CD4-positive, alpha-beta T cell treated with Interleukin-12 subunit alpha and Interleukin-12 subunit beta, for 1 hour (primary cell): ENCODE measurements at places on chromosomes 11 and 22.
A peak's percentile ranks its signal among the peaks of the same experiment; 100 is the strongest.

- DNase-seq: no peak
Observed at GRCh38 chr11:81959341-81959740, 774.3 kb downstream of the FAM181B start.

GRCh38 chr11:119254239-119254638 lies 48.1 kb downstream of the CBL start:
- no peak for DNase-seq

DNA sequence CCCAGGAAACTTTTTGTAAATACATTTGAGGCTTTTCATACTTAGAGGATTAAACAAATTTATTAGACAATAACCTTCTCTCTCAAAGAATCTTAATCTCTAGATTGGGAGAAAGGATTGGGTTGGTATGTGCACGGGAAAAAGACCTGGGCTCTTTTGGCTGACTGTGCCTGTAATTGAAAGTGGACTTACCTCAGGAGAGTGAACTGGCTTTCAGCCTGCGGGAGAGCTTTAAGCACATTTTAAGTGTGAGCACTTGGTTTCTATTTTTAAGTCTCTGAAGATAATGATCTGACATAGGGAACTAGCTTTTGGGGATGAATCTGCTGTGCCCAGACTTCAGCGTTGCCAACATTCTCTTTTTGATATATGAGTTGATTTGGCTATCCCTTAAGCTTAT lies 35.8 kb downstream of the UVRAG start:
- no peak for DNase-seq

- peak; percentile 82 for DNase-seq
Observed at GRCh38 chr11:65078151-65078550, 5.7 kb downstream of the CDCA5 start.

DNA sequence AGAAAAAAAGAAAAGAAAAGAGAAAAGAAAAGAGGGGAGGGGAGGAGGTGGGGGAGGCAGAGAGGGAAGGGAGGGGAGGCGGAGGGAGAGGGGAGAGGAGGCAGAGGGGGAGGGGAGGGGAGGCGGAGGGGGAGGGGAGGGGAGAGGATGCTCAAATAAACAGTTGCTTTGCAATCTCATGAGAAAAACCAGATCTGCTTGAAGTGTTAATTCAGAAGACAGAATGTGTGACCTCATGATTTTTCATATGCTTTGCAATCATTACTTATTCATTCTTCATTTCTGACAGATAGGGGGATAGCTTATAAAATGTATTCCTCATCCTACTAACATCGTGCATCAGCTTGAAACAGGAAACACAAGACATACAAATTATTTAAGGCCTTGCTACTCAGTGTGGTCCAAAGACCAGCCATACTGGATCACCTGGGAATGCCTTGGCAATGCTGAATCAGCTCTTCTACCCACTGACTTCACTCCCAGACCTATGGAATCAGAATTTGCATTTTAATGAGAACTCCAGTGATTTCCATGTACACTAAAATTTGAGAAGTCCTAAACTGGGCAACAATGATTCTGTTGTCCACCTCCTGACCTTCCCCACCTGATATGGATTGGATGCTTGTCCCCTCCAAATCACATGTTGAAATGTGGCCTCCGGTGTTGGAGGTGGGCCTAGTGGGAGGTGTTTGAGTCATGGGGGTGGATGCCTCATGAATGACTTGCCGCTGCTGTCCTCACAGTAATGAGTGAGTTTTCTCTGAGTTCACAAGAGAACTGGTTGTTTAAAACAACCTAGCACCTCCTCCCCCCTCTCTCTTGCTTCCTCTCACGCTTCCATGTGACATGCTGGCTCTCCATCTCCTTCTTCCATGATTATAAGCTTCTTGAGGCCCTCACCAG lies 69.2 kb downstream of the CCDC34 start:
- DNase-seq: no peak

GRCh38 chr11:29343465-29344333 lies 673.1 kb downstream of the KCNA4 start:
- DNase-seq: peak; percentile 4

GRCh38 chr11:35563484-35564244 lies 38.2 kb upstream of the PAMR1 start:
- no peak for DNase-seq

GRCh38 chr11:78311702-78312371 lies 105.8 kb downstream of the GAB2 start:
- DNase-seq: no peak

DNA sequence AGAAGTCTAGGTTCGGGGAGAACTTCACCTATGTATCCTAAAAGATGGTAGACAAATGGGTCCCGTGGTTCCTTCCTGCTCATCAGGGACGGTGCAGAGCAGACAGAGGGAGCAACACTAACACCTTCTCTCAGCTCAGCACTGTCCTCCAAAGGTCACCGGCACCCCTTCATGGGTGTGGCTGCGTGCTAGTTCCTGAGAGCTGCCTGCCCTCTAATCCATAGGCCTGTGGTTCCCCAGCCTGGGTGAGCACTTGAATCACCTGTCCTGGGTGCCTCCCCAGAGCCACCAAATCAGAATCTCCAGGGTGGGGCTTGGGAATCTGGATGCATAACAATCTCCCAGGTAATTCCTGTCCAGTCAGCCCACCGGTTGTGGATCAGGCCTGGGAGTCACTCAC lies 113.9 kb upstream of the TMEM45B start:
- DNase-seq: no peak

- no peak for DNase-seq
Observed at GRCh38 chr11:129286813-129287212, 88.8 kb upstream of the BARX2 start.

GRCh38 chr11:71130106-71130505 lies 122.3 kb downstream of the SHANK2 start:
- no peak for DNase-seq

DNA sequence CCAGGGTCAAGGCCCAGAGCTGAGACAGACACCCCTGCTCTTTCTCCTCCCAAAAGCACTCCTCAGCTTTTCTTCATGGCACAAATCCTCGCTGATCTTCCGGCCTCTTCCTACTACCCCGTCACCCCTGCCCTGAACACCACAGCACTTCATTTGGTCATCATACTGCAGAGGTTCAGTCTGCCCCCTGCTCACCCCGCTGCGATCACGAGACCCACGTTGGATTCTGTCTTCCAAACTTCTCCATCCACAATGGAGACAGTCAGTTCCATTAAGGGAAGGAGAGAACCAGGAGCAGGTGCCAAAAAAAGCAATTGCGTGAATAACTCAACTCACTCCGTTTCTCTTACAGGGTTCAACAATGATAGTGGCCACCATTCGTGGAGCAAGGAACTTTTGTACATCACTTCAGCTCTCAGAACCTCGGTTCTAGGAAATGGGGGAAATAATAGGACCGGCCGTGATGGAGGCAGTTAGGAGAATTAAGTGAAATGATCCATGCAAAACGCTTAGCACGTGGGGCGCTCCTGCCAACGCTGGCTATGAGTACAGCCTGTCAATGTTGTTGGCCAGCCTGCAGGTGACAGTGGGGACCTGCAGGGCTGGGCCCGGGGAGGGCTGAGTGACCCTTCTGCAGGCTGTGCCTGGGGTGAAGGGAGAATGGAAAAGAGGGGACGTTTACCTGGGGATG lies 45.9 kb downstream of the MN1 start:
- no peak for DNase-seq

GRCh38 chr22:48884324-48884723 lies 943.3 kb downstream of the BRD1 start:
- no peak for DNase-seq

DNA sequence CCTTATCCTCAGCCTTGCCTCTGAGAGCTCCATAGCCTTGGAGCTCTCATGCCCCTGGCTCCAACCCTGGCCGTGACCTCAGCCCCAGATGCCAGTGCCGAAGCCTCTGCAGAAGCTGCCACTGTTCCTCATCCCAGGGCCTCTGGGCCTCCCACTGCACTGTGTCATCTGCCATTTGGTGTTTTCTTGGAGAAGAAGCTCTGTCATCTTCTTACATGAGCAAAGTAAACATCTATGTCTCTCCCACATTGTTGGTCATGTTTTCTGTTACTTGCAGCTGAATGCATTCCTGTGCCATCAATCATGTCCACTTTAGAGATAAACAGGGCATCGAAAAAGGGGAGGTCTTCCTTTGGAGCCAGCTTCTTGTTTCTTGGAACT lies 45.0 kb upstream of the FTH1 start:
- DNase-seq: no peak

- DNase-seq: no peak
Observed at GRCh38 chr11:66510990-66511339, 530 bp downstream of the BBS1 start.

GRCh38 chr22:36065775-36066544 lies 37.3 kb upstream of the RBFOX2 start:
- peak; percentile 62 for DNase-seq

GRCh38 chr11:94676814-94677213 lies 91.3 kb upstream of the AMOTL1 start:
- no peak for DNase-seq

DNA sequence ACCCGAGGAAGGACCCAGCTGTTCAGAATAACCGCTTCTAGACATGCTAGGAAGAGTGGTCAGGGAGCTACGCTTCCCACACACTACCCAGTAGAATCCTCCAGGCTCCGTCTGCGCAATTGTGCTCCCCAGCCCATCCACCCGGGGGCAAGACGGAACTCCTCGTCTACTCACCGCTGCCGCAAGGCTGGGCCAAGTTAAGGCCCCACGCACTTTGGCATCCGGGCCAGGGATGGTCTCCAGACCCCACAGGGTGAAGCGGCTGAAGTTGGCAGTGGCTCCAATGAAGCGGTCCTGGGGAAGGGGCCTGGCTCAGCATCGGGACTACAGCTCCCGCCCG lies 757 bp downstream of the RNASEH2C start:
- DNase-seq: no peak

DNA sequence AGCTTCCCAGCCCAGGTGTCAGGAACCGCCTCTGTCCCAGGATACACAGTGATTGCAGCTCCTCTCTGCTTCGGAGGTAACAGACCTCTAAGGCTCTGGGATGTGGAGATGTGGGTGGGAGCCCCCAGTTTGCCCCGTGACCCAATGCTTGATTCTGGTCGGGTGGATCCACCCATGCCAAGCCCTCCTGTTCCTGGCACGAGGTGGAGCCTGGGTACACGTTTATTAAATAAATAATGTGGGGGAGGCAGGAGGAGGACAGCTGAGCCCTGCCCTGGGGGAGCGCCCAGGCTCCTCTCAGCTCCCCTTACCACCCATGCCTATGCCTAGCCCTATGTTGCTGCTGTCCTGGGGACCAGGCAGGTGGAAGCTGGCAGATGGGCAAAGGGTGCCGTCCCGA lies 16.0 kb downstream of the ARHGEF17 start:
- DNase-seq: no peak

DNA sequence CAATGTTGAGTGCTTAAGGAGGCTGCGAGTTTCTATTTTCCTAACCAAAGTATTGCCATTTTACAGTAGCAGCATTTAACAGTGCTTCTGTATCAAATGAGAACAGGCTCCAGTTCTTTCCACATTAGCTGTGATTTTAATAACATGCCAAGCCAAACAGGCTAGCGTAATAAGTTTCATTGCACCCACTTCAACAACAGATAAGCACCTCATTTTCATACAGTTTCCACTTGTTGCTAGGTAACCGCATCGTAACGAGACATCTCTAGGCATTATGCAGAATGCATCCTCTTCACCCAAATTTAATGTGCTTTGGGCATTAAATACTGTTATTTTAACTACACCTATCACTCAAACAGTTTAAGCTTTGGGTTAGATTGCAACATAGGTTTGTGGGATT lies 79.0 kb downstream of the CADM1 start:
- no peak for DNase-seq

- no peak for DNase-seq
Observed at GRCh38 chr11:134759274-134759673, 347.2 kb upstream of the B3GAT1 start.

DNA sequence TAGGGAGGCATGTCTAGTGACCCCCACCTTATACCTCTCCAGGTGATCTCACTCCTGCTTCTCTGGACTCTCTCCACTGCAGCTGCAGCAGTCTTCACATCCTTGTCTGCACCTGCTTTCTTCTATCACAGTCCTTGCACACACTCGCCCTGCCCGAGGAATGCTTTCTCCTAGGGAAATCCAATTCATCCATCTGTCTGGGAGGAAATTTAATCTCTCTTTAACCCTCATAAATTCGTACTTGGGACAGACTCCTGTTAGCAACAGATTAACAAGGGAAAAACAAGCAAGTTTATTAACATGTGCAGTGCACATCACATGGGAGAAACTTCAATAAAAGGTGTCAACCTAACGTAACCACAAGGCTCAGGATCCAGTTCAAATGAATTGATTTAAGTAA lies 11.3 kb upstream of the RCN1 start:
- no peak for DNase-seq

DNA sequence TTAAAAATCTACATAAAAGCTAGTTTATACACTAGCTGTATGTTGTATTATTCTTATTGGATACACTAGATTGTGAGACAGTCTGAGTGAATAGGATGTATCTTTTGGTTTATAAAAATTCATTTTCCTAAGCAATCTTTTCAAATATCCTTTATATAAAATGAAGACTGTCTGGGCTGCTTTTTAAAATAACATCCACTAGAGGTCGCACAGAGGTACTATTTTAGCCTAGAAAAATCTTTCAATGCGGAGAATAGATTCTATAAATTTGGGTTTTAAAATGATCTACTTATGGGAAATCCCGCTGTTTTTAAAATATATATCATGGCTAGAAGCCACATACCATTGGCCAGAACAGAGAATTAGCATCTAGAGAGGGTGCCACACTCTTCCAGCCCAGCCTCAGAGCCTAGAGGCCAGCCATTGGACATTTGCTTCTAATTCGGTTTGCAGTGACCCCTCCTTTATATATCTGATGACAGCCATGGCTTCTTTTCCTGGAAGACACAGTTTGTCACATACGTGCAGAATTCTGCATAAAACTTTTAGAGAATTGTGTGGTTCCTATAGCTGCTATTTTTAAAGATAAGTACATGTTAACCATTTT lies 7.3 kb downstream of the C11orf97 start:
- DNase-seq: peak; percentile 47

GRCh38 chr22:25677631-25678030 lies 64.4 kb upstream of the MYO18B start:
- no peak for DNase-seq

- no peak for DNase-seq
Observed at GRCh38 chr11:12066056-12066798, 44.2 kb upstream of the MICAL2 start.
